ENCODE measurements at places on chromosomes 6 and 20.

GRCh38 chr6:56683882-56684281, 41.2 kb upstream of the DST start:
- DNase-seq, result peak; percentile 72

DNA sequence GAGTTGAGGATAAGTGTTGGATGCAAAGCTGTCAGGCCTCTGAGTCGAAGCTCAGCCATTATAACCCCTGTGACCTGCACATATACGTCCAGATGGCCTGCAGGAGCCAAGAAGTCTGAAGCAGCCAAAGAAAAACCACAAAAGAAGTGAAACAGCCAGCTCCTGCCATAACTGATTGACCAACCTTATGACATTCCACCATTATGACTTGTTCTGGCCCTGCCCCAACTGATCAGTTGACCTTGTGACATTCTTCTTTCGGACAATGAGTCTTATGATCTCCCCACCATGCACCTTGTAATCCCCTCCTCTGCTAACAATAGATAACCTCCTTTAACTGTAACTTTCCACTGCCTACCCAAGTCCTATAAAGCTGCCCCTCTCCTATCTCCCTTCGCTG, 133.7 kb upstream of the AGPAT4 start:
- DNase-seq, result peak; percentile 79

DNA sequence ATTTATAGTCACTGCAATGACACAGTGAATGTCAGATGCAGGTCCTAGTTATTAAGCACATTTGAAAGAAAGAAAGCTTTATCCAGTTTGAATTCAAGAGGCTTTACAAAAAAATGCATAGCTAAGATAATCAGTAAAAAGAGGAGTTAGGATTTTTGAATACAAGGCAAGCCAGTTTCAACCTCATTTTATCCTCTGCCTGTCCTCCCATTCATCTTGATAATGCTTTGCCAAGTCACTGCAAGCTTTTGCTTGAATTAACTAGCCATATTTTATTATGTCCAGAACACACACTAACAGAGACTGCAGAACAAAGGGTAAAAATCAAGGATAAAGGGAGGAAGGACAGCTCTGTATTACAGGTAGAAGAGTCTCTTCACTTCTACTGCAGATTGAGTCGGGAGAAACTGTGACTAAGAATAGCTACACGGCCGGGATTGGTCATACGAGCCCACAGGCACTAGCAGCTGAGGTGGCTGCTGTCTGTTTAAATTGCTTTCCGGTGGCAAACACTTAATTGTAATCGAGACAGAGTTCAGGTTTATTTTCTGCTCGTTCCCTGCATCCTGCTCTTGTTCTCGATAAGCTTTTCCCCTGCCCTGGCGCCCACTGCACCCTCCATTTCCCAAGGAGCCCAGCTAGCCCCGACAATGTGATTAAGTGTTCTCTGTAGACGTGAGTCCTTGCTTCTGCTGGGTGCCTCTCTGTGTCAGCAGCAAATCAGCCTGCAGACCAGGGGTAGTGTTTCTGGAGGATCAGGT, 30.5 kb upstream of the AKAP12 start:
- no peak for DNase-seq

GRCh38 chr6:101730954-101731353, 337.4 kb downstream of the GRIK2 start:
- DNase-seq, result peak; percentile 14

- DNase-seq, result no peak
These were observed 16.1 kb downstream of the GRM4 start for GRCh38 chr6:34129753-34130152.

GRCh38 chr6:163457637-163458561, 43.4 kb downstream of the QKI start:
- peak; percentile 91 for DNase-seq

DNA sequence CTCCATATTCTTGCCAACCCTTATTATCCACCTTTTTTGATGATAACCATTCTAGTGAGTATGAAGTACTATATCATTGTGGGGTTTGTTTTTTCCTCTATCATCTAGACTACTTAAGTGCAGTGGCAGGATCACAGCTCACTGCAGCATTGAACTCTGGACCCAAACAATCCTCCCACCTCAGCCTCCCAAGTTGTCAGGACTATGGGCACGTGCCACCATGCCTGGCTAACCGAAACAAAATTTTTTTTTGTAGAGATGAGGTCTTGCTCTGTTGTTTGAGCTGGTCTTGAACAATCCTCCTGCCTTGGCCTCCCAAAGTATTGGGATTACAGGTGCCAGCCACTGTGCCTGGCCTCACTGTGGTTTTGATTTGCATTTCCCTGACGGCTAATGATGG, 67.5 kb downstream of the TRPC4AP start:
- DNase-seq, result no peak

DNA sequence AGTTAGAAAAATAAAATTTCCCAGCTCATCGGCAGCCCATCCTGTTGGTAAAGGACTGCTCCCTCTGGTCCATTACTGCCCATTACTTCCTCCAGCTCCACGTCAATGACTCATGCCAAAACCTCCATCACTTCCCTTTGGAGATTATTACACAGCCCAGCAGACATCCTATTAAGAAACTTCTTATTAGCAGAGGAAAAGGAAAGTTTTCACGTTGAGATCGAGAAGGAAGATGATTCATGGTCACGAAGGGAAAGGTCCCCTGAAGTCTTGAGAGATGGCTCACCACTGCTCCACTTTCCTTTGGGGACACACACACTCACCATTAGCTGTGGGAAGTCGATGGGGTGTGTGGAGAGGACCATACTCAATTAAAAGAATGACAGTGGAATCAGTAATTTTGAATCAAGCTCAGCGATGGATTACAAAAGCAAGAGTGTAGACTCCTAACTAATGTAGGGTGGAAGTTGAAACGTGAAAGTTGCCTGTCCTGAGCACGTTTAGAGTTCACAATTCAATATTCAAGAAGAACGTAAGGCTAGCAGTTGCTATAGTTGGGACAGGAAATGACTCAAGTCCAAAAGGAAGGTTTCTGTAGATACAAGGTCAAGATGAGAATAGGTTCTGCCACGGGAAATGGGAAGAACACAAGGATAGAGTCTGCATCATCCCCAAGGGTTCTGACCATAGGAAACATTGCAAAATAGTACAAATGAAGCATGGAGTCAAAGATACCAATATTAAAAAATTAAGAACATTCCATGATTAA, 21.6 kb downstream of the SASH1 start:
- DNase-seq, result peak; percentile 74

DNA sequence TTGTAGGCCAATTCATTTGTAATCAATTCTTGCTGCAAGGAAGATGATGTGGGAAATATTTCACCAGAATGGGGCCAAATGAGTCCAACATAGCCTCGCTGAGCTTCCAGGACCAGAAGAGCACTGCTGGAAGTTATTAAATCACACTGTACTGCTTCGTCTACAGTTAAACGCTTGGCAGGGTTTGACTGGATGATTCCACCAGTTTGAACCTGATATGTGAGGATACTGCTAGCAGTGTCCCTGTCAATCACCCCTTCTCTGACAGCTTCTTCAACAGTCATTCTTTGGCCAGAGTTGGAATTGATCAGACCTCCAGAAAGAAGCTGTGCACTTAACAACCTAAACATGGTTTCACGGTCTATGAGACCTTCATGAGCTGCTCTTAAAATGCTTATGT, 34.4 kb downstream of the DST start:
- no peak for DNase-seq

- DNase-seq, result no peak
These were observed 117.9 kb downstream of the CDH4 start for GRCh38 chr20:61369731-61370520.

DNA sequence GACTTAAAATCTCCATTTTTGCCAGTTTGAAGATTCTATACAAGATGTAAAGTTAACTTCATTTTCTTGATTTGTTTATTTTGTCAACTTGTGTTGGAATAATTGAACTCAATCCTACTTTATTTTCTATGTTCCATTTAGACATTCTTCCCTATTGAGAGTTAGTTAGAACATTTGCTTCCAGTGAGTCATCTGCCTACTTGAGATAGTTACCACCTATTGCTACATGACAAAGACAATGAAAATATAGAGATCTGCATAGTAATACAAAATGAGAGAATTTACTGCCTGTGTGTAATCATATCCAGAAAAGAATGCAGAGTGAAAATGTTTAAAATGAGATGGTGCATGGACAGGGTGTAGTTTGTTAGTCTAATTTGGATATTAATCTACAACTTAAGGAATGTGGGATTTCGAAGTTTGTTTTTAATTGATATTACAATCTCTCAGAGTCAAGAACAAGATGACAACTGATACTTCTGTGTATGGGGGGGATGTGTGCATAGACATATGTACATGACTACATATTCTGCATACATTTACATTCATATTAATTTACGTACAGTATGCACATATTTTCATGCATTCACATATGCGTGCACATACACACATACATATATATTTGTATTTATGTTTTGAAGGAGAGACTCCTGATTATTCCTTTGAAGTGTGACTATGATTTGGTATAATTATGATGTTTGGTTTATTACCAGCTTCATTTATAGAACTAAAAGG, 420.1 kb downstream of the NKAIN2 start:
- peak; percentile 62 for DNase-seq

DNA sequence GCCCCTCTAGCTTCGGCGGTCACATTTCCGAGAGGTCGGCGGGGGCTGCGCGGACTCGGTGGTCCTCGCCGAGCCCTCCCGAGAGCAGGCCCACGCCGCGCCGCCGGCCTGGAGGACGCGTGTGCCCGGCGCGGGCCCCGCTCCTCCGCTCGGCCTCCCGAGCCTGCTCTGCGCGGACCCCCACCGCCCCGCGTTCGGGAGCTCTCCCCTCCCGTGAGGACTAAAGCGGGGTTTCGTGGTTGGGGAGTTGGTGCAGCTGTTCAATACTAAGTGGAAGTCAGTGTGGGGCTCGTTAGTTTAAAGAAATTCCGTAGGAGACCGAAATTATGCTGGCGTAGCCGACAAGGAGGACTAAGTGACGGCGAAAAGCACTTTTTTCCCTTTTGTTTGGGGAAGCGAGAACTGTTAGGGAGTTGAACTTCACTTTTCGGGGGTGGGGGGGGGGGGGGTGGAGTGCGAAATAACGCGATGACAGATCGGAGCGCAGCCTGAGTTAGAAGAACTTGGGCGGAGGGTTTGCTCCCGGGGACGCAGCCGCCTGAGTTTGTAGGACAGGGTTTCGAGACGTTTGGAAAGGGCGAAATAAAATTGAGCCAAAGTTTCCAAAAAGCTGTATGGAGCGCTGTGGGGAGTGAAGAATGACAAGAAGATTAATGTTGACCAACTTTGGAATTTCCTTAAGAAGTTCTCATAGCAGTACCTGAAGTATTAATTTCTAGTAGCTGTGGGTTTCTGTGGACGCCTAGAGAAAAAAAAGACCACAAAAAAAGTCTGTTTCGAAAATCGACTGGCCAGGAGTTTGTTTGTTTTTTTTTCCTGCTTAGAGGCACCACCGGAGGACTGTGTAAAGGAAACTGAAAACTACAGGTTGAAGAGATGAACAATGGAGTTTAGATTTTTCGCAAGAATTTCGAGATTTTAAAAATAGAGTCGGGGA, 1.4 kb downstream of the QKI start:
- DNase-seq, result peak; percentile 57

GRCh38 chr6:131285548-131285947, 150.3 kb downstream of the AKAP7 start:
- no peak for DNase-seq

Measured in fibroblast of skin of abdomen (primary cell).